Ascending aorta (tissue), 2 donors: ENCODE measurements at places on chromosomes 12 and 14. TPM values are rescaled to one million over a fixed set of nuclear protein-coding genes. Genes with fewer than 3 reads are reported as not detected.

The KRT81 gene
- not detected for total RNA-seq

DNA sequence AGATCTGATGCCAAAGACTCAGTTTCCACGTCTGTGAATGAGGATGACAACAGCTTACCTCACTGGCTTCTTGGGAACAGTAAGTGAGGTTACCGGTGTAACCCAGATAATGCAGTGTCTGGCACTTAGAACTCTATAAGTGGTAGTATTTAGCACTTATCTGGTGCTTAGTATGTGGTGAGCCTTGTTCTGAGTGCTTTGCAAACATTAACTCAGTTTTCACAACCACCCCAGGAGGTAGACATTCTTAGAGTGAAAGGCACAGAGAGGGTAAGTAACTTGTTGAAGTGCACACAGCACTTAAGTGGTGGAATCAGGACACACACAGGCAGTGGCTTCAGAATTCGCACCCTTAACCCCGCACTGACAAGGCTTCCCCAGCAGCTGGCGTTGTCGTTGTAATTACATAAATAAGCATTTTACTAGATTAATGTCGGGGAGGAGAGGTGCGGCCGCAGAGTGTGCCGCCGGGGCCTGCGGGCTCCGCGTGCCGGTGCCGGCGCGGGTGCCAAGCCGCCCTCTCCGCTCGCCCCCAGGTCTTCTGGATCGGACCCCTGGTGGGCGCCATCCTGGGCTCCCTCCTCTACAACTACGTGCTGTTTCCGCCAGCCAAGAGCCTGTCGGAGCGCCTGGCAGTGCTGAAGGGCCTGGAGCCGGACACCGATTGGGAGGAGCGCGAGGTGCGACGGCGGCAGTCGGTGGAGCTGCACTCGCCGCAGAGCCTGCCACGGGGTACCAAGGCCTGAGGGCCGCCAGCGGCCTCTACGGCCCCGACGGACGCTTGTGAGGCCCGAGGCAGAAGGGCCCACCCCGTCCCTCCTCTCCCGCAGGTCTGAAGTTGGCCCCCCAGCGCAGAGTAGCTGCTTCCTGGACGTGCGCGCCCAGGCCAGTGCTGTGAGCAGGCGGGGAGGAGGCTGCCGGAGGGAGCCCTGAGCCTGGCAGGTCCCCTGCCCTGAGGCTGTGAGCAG is 4.6 kb downstream of the AQP2 start:
- DNase-seq, result no peak
- H3K27me3 ChIP-seq, result no peaks in the 10 kb centered on the region
- H3K4me1 ChIP-seq, result no peaks in the 10 kb centered on the region
- H3K4me3 ChIP-seq, result no peak overlapping the region
- H3K27ac ChIP-seq, result no peak overlapping the region
- H3K36me3 ChIP-seq, result no peaks in the 10 kb centered on the region

DNA sequence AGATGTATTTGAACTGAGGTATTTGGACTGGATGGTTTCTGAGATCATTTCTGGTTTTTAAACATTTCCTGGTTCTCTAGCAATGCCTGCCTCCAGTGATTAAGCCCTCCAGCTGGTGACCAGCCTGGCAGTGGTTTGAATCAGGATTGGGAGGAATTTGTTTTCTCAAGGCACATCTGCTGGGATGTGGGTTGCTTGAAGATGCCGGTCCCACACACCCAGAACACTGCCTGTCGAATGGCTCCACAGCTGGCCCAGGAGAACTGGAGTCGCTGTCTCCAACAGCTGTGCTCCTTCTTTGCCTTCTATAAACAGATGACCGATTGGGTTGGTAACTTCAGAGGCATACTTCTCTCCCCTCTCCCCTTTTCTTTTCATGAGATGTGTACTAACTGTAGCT is 258.0 kb upstream of the DDHD1 start:
- no peak overlapping the region for H3K27ac ChIP-seq
- no peaks in the 10 kb centered on the region for H3K27me3 ChIP-seq
- no peak overlapping the region for H3K4me3 ChIP-seq
- no peak for DNase-seq

The TAS2R7 gene
- total RNA-seq, result not detected

The LGR5 gene
- total RNA-seq, result 1.5 TPM

GRCh38 chr12:49910331-49911212 is 6.9 kb upstream of the FAIM2 start:
- H3K27me3 ChIP-seq, result no peaks in the 10 kb centered on the region
- H3K27ac ChIP-seq, result no peak overlapping the region
- no peaks in the 10 kb centered on the region for H3K36me3 ChIP-seq
- H3K4me3 ChIP-seq, result no peak overlapping the region
- no peaks in the 10 kb centered on the region for H3K4me1 ChIP-seq
